ENCODE measurements at places on chromosomes 2 and 18.

- peaks cover 2% of the 10 kb centered on the region for H3K4me1 ChIP-seq
- H3K27me3 ChIP-seq, result no peaks in the 10 kb centered on the region
- no peak overlapping the region for H3K27ac ChIP-seq
- H3K4me3 ChIP-seq, result no peak overlapping the region
- DNase-seq, result no peak
These were observed 11.2 kb downstream of the COPS8 start for GRCh38 chr2:237096911-237097310.

DNA sequence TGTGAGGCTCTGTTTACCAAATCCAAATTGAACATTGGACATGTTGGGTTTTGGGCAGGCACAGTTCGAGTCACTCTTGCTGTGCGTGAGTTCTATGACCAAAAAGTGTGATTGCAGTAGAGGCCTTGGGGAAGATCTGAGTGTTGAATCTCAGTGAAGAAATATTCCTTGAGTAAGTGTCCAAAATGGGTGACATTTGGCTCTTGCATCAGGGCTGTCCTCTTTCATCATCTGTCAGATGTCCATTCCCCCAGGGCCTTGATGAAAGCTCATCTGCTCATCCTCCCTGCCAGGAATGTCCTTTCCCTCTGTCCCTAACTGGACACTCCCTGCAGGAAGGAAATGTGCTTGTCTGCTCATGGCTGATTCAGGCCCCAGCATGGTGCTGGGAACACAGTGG lies 6.4 kb upstream of the SFTPB start:
- no peaks in the 10 kb centered on the region for H3K27me3 ChIP-seq
- DNase-seq, result no peak
- no peak overlapping the region for H3K27ac ChIP-seq
- H3K4me3 ChIP-seq, result no peak overlapping the region
- H3K36me3 ChIP-seq, result no peaks in the 10 kb centered on the region

DNA sequence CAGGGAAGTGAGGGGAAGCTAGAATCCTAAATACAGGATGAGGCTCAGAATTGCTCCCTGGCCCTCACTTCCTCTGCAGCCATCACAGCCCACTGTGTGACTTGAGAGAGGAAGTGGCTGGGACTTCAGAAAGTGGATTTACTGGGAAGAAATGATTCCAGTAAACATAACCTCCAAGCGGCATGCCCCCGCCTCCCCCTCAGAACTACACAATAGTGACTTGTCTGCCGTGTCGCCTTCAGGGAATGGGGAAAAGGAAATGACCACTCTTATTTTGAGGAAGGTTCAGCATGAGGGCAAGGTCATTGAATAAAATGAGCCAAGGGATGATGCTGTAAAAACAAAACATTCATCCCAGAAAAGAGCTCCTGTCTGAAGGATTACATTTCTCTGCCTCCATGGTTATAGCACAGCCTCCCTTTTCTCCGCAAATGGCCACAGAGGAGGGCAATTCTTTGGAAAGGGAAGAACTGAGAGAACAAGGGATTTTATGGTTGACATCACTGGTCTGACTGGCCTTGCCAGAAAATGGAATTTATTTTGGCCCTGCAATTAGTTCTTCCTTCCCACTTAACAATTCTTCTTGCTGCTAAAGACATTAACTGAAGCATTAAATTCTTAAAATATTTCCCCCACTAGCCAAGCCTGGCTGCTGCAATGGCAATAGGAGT lies 78.9 kb upstream of the DAPL1 start:
- H3K27me3 ChIP-seq, result no peaks in the 10 kb centered on the region
- no peaks in the 10 kb centered on the region for H3K4me1 ChIP-seq
- no peak overlapping the region for H3K27ac ChIP-seq
- H3K36me3 ChIP-seq, result no peaks in the 10 kb centered on the region

- H3K4me3 ChIP-seq, result no peak overlapping the region
- H3K27me3 ChIP-seq, result no peaks in the 10 kb centered on the region
- no peak overlapping the region for H3K27ac ChIP-seq
- no peaks in the 10 kb centered on the region for H3K4me1 ChIP-seq
- no peaks in the 10 kb centered on the region for H3K36me3 ChIP-seq
These were observed 261.7 kb upstream of the HDAC4 start for GRCh38 chr2:239662413-239663120.

DNA sequence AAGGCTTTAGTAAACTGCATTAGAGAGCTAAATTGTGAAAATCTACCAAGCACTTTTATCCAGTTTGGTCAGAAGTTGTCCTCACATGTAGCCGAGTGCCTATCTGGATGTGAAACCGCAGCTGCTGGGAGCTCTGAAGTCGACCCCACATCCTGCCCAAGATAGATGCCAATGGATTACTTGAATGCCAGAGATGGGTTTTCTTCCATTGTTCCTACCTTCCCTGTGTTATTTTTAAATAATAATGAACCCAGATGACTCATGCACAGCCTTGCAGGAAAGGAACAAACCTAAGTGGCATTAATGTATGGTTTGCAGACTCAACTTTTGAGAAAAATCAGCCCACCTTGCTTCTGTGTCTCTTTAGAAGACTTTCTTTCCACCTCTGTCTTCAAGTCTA lies 408.5 kb downstream of the FBXO15 start:
- no peak overlapping the region for H3K4me3 ChIP-seq
- H3K27ac ChIP-seq, result no peak overlapping the region

DNA sequence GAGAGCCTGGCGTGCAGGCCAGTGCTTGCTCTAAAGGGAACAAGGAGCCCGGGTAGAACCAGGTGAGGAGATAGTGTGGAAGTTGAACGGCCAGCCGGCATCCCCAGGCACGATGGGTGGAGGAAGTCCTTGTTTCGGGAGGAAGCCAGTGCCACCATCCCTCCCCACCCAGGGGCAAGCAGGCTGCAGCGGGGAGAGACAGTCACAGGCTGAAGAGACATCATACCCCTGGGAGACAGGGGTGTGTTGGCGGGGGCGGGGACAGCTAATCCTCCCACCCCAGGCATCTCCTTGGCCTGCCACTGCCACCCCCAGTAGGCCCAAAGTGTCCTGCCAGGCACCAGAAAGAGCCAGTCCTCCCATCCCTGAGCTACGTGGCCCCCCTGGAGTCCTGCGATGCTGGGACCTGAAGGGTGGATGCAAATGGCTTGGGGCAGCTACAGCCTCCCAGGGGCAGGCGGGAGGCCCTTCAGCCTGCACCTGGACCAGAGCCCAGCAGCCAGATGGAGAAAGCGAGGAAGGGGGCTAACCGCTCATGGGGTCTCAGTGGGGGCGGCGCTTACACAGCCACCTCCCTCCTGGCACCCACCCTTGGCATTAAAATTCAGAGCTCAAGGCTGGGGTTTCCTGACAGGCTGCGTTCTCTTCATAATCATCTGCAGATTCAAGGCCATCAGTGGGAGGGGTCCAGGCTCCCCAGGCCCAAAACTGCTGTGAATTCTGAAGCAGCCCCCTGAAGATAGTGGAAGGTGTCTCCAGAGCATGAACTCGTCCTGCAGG lies 14.8 kb upstream of the GPR55 start:
- DNase-seq, result no peak
- H3K4me1 ChIP-seq, result no peaks in the 10 kb centered on the region
- no peaks in the 10 kb centered on the region for H3K36me3 ChIP-seq
- H3K27ac ChIP-seq, result no peak overlapping the region

Data from thoracic aorta (tissue), 2 donors.